ENCODE measurements at places on chromosomes 6 and 20. TPM values are rescaled to one million over a fixed set of nuclear protein-coding genes. Genes with fewer than 3 reads are reported as not detected.

The SLC22A23 gene
- 0.35 TPM for polyA plus RNA-seq

The IL17A gene
- polyA plus RNA-seq, result not detected

The CALHM6 gene
- polyA plus RNA-seq, result 307 TPM

The PSORS1C1 gene
- polyA plus RNA-seq, result 0.94 TPM

The FAM83B gene
- polyA plus RNA-seq, result not detected
